Osteocyte (in vitro differentiated cells): ENCODE measurements at places on chromosomes 4 and X.

GRCh38 chr4:84050015-84050414 is 449.1 kb downstream of the NKX6-1 start:
- DNase-seq, result no peak

DNA sequence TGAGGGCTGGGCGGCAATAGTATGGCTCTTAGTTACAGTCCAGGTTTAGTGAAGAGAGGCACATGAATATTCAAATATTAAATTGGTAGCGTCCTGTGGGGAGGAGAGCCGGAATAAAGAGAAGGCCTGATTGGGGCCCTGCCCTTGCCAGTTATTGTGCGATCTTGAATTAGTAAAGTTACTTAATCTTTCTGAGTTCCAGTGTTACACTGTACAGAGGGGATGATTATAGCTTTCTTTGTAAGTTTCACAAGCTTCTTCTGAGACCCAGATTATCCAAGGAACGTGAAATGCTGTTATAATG is 1.2 kb downstream of the METAP1 start:
- no peak for DNase-seq

DNA sequence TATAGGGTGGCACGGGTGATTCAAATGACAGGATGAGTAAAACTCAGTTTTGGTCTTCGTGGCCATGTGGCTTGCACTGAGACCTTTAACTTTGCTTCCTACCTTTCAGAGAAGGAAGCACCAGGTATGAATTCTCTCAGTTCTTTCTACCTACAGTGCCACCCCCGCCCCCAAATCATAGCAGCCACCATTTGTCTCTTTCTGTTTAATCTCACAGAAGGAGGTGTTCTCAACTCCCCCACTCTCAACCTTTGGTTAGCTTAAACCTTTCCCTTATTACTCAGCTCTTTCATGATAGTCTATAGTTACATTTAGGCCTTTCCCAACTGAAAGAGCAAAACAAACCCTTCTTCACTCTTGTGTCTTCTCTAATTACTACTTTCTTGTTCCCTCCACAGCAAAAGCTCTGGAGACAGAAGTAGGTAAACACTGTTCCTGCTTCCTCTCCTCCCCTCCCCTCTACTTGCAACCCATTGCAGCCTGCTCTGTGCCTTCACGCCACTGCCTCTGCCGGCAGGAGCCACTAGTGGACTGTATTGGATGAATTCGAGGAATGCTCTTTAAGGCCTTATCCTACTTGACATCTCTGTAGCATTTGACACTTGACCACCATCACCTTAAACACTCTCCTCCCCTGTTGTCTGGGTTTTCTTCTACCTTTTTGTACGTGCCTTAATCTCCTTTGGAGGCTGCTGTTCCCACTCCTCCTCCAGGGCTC is 123.7 kb downstream of the AFF1 start:
- DNase-seq, result no peak

GRCh38 chr4:20323991-20324390 is 72.3 kb downstream of the SLIT2 start:
- no peak for DNase-seq

GRCh38 chr4:154731756-154732155 is 12.0 kb upstream of the LRAT start:
- DNase-seq, result no peak

DNA sequence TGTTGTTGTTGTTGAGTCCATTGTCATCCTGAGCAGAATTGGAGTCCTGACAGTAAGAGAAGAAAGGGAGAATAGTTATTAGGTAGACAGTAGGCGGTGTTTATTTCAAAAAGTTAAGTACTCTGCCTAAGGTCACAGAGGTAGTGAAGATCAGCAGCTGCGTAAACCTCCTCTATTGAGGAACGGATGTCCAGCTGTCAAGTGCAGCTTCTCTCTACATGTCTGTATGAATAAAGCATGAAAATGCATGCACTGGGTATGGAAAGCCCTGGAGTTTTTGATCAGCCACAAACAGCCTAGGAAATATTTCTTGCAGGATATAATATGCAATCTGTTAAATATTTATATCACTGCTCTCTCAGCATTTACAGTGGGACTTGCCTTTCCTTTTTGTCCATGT is 109.4 kb upstream of the CBLL2 start:
- DNase-seq, result no peak

DNA sequence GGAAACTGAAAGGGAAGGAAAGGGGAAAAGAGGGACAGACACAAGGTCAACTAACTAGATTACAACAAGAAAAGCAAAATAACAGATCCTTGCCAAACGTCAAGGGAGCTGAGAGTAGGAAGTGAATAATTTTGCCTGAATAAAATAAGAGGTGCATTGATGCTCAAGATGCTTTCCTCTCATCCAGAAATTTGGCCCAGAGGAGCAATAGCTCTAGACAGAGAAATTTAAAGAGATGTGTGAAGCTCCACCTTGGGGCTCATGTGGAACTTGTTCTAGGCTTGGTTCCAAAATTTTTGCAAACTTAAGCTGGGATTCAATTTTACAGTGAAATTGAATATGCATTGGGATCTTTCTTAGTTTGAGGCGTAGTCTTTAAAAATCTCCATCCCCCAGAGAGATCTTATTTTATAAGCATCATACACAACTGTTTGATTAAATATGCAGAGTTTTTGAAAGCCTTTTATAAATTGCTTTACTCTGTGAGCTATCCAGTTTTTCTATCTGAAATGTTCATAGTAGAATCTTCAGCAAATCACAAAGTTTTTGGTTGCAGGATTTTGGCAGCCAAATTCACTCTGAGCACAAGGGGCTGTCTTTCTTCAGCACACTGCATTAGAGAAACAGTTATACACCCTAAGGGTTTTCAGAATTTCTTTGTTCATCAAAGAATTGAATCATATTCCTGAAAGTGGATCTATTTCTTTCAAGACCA is 1159.5 kb downstream of the ADGRL3 start:
- DNase-seq, result no peak

DNA sequence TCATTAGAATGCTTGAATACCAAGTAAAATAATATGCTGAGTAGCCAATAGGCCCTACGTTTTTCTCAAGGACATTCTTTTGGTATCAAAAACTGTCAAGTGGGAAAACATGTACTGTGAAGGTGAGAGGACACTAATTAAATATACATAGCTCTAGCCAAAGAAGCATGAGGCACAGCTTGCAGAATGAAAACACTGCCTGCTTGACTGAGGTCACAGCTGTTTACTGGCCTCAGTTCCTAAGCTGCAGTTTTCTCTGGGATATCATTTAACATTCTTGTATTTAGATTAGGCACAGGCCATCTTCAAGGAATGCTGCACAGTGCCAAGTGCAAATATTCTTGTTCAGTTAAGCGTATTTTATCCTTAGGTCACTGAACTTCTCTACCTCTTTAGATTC is 78.6 kb downstream of the NAP1L3 start:
- no peak for DNase-seq

DNA sequence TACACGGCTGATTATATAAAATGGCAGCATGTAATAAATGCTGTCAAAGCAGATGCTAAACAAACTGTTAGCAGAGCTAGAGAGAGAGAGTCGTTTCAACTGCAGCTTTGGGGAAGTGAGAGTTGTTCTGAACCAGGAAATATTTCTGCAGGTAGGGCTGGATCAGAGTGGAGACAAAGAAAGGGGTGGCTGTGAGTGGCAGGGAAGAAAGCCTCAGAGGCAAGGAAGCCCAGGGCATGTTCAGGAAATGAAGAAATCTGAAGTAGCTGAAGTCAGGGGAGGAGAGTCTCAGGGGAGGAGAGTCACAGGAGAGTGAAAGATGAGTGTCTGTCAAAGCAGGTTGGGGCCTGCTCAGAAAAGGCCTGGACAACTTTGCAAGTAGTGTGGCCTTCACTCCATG is 48.4 kb upstream of the RPS6KA3 start:
- DNase-seq, result no peak

DNA sequence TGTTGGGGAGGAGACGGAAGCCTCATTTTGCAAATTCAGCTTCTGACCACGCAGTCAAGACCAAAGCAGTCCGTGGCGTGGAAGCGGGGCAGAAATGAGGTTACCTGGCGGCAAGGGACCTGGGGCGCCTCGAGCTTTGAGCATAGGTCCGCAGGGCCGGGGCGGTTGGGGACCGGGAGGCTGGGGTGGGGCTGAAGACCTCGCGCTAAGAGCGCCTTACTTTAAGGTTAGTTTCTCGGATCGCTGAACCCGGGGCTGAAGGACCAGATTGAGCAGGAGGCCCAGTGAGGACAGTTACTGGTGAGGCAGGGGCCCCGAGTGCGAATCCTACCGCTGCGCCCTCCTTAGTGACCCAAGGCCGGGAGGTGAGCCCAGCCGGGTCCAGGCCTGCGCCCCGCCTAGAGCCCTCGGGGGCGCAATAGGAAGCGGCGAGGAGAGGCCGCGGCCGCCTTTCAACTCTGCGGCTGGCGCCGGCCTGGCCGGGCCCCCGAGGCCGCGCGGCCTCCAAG is 7.5 kb downstream of the MSX1 start:
- DNase-seq, result no peak

GRCh38 chr4:164802301-164802901 is 48.5 kb downstream of the SMIM31 start:
- DNase-seq, result no peak

GRCh38 chr4:153763404-153763803 is 3.6 kb upstream of the RNF175 start:
- DNase-seq, result no peak

DNA sequence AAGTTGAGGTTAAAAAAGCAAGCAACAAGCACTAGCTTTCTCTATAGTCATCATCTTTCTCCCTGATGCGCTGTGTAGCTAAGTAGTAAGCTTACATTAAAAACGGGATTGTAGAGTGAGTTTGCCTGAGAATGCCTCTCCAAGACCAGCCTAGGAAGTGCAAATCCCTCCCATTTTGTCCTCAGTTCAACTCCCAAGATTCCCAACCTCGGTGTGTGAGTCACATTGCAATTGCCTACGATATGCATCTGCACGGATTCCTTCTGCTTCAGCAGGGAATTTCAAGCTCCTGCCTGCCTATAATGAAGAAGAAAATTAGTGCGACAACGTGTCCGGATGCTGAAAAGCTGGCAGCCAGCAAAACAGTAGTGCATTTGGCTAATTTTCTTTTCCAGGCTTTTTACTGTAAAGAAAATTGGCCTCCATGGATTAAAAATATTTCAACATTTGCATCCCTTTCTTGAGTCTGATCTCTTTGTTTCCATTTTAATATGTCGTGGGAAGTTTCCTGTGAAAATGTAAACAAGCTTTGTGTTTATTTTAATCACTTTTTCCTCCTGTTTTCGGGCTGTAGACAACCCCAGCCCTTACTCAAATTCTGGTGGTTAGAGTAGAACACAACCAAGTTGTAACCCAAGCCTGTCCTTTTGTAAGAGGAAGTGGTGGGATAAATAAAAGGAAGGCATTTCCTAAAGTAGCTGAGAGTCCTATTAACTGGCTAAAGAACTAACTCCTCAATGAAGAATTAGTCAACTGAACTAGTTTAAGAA is 58.4 kb upstream of the TET2 start:
- no peak for DNase-seq

- no peak for DNase-seq
These were observed 30.6 kb downstream of the ABHD18 start for GRCh38 chr4:127995776-127996175.

DNA sequence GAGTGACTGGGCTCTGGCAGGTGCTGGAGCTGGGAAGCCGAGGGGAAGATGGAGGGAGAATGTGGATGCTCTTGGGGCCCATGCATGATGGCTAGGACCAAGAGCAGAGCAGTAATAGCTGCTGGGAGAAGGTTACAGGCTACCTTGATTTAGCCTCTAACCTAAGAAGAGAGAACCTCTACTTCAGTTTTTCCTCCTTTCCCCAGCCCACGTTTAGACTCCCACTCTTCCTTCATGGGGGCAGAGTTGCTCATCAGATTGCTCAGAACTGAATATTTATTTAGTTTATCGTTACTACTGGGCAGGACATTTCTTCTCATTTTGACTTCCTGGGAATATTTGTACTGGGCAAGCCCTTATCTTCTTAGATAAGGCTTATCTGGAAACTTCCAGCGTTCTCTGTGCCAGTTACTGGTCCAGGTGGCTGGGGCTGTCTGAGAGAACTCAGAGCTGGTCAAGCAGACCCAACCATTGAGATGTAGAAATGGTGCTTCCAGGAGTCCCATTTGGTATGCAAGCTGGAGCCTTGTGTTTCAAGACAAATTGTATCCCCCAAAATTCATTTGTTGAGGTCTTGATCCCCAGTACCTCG is 442.9 kb upstream of the BOD1L1 start:
- no peak for DNase-seq

DNA sequence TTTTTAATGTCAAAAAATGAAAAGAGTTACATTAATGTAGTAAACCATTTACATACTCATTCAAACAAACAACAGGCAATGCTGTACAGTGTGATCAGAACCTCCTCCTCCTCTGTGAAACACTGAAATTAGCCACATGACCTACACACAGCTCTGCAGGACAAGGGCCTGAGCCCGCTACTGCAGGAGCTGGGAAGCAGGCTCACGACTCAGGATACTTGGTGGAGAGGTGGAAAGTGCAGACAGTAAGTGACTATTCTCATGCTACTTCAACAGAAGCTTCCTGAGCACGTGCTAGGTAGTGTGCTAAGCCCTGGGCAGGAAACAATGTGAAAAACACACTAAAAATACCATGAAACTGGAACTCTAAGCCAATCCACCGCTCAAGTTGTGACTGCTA is 56.8 kb downstream of the TAPT1 start:
- DNase-seq, result no peak

DNA sequence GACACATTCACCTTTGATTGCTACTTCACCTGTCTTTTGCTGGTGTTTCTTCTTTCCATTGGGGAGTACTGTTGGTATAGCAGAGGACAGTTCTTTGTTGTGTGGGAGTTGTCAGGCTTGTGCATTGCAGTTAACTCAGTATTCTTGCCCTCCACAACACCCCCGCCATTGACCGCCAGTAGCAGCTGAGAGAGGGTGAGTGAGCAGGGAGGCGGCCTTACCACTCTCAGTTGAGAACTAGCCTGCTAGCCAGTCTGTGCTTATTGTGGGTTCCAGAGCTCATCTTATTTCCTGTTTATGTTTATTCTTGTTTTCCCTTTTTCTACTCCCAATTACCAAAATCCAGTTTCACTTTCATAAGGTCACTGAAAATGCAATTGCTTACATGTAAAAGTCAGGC is 52.2 kb downstream of the STIM2 start:
- no peak for DNase-seq

GRCh38 chr4:10577508-10578426 is 106.8 kb downstream of the CLNK start:
- no peak for DNase-seq

GRCh38 chr4:75494563-75494962 is 19.6 kb downstream of the RCHY1 start:
- no peak for DNase-seq

DNA sequence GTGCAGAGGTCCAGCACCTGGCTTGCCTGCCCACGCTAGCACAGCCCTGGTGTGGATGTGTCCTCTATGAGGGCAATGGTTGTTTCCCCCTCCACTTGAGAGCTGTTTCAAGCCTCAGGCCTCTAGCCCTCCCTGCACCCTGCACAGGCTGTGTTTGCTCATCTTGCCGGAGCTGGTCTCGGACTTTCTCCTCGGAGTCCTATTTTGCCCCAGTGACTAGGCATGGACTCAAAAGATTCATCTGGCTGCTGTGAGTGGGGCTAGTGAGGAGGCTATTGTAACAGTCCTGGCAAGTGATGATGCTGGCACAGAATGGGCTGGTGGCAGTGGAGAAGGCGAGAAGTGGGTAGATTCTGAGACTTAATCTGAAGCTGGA is 5.8 kb downstream of the FOXP3 start:
- DNase-seq, result no peak

- no peak for DNase-seq
These were observed 704.6 kb downstream of the SMARCA1 start for GRCh38 chrX:128818690-128819089.
